Amniotic stem cell (primary cell): ENCODE measurements at places on chromosomes 13 and 19.

DNA sequence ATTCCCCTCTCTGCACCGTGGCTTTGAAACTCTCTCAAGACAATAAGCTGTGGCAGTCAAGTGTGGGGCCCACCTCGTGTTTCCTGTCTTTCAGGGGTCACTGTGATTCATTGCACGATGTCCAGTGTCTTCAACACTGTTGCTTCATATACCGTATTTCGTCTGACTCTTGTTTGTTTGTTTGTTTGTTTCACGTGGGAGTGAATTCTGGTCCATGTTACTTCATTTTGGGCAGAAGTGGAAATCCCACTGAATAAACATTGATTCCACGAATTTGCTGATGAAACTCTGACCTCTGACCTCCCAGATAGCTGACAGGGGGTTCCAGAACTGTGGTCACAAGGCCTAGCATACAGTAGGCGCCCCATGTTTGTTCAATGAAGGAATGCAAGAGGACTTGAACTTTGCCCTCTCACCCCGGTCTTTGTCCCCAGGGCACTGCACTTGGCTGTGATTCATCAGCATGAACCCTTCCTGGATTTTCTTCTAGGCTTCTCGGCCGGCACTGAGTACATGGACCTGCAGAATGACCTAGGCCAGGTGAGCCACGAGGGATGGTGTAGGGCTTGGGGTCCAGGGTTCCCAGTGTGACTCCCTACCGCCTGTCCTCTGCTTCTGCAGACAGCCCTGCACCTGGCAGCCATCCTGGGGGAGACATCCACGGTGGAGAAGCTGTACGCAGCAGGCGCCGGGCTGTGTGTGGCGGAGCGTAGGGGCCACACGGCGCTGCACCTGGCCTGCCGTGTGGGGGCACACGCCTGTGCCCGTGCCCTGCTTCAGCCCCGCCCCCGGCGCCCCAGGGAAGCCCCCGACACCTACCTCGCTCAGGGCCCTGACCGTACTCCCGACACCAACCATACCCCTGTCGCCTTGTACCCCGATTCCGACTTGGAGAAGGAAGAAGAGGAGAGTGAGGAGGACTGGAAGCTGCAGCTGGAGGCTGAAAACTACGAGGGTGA lies 5.1 kb downstream of the NFKBIB start:
- DNase-seq = no peak

- peak; percentile 66 for DNase-seq
Observed at GRCh38 chr13:111344471-111345191, 24.2 kb downstream of the TEX29 start.

DNA sequence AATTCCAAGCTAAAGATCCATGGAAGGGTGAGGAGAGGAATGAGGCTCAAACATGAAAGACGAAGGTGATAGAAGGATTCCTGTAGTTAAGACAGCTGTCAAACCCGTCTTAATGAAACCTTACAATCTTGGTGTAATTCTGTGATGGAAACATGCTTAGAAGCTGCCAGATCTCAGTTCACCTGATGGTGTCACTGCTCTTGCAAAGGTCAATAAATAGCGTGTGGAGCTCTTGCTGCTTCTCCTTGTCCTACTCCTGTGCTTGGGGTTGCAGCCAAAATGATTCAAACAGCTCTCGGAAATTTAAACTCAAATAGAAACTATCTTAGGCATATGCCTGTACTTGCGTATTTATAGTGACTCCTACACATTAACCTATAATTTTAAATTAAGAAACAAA lies 1705.0 kb downstream of the OLFM4 start:
- no peak for DNase-seq

- no peak for DNase-seq
Observed at GRCh38 chr13:30726192-30726591, 9.2 kb upstream of the ALOX5AP start.

DNA sequence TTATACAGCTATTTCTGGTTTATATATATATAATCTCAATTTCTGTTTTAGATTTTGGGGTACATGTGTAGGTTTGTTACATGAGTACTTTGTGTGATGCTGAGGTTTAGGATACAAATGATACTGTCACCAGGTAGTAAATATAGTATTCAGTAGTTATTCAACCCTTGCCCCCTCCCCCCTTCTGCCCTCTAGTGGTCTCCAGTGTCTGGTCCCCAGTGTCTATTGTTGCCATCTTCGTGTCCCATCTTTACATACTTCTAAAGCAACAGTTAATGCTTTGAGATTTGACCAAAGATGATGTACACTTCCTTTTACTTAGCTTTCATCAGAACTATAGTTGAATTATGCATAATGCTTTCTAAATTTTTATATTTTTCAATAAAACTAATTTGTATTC lies 1623.4 kb upstream of the PRR20A start:
- DNase-seq = no peak

GRCh38 chr13:82341116-82341515 lies 1541.2 kb downstream of the SLITRK1 start:
- DNase-seq = no peak

DNA sequence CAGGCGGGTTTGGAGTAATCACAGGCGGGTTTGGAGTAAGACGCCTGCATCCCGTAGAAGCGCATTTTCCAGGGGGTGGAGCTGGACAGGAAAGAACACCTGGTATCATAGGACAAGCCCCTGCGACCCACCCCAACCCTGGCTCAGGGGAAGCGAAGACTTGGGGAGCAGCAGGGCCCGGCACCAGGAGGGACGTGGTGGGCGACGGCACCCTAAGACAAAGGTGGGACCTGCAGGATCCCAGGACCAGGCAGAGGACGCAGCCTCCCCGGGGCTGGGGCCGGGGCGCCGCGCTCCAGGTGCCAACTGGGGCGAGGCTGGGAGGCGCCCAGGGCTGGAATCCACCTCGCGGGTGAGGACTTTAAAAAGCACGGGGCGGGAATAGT lies 520 bp downstream of the ZNF600 start:
- no peak for DNase-seq

- DNase-seq = peak; percentile 67
Observed at GRCh38 chr13:73938372-73939070, 195.7 kb downstream of the KLF12 start.

DNA sequence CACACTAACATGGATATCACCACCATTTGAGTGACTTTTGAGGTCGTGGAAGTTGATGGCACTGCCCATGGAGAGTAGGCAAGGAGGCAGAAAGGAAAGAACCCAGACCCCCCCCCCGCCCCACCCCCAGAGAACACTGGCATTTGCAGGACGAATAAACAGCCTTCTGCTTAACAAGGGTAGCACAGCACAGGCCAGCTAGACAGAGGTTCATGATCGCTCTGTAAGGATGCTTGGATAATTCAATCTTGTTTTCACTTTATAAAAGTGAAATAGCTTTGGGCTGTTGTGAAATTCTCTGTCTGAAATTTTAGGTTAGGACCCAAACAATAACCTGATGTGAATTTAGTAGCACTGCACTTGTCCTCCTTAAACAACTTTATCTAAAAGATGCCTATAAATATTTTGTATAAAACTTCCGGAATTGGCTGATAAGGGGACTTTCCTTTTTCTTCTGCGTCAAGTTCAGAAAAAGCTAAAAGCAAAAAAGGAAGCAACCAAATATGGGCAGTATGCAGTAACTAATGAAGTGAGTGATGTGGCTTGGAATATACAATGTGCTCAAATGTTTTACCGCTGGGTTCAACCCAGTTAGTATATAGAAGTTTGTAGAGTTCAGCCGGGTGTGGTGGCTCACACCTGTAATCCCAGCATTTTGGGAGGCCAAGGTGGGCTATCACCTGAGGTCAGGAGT lies 163.7 kb downstream of the SHISA2 start:
- no peak for DNase-seq

DNA sequence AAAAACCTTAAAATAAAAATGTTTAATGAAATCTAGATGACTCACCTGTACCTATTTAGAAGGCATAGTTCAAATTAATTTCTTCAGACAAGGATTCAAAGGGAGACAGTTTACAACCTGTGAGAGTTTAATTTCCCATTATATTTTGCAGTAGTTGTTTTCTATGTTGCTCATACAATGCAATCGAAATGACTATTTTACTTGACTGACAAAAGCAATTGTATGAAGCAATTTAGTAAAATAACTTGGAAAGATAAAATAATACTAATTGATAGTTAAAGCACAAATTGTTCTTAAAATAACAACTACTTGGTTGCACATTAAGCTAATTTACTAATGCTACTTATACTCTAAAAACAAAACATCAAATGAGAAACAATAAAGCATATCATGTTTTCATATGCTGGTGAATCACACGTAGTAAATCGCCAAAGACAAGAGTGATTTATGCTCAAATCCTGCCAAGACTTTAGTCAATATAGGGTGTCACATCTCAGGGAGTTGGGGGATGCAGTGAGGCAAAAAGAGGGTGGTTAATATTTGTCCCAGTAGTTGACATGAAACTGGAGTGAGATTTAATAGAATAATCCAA lies 6.4 kb downstream of the DACH1 start:
- no peak for DNase-seq

GRCh38 chr13:28376604-28377003 lies 118.3 kb downstream of the FLT1 start:
- DNase-seq = no peak

DNA sequence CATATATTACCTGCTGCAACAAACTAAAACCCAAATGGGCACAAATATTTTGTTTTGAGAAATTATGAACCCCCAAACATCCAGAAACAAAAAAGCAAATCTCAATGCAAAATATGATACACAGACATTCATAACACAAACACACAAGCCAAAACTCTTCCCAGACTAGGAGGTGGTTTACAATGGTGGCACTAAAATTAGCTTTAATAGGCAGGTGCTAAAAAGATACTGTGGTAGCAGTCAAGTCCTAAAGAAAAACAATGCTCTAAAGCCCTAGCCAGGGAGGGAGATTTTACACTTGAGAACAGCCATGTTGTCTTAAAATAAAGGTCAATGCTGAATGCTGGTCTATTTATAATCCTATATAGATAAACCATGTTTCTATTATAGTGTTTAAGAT lies 65.0 kb downstream of the DOCK9 start:
- no peak for DNase-seq

DNA sequence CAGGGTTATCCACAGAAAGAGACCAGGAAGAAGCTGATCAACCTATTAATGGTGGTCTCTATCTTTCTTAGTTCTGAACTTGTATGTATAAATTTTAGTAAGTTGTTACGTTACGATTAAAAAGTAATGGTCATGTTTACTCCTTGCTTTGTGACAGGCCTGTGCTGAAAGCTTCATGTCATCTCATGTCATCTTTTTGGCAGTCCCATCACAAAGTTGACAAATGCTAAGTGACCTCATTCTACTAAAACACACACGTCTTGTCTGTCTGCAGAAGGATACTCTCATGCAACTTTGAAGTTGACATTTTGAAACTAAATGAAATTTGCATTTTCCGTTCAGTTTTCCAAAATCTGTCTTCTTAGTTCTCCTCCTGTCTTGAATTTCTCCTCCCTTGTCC lies 345.9 kb downstream of the DNAJC15 start:
- DNase-seq = no peak

GRCh38 chr19:3067563-3067962 lies 5.3 kb upstream of the TLE5 start:
- DNase-seq = no peak

DNA sequence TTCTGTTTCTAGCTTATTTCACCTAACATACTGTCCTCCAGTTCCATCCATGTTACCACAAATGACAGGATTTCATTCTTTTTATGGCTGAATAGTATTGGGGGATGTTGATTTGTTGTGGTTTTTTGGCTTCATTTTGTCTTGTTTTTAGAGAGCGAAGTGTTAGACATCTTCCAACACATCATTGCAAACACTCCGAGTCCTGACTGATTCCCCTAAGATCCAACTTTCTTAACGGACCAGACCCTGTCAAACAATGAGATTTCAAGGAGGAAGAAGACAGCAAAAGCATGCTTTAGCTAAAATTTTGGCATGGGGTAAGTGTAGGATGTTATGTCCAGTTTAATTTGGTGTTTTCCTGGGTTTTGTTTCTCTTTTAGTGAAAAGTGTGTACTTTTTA lies 3.8 kb upstream of the CASP14 start:
- no peak for DNase-seq

GRCh38 chr19:5154799-5155426 lies 185.7 kb downstream of the PTPRS start:
- DNase-seq = no peak

DNA sequence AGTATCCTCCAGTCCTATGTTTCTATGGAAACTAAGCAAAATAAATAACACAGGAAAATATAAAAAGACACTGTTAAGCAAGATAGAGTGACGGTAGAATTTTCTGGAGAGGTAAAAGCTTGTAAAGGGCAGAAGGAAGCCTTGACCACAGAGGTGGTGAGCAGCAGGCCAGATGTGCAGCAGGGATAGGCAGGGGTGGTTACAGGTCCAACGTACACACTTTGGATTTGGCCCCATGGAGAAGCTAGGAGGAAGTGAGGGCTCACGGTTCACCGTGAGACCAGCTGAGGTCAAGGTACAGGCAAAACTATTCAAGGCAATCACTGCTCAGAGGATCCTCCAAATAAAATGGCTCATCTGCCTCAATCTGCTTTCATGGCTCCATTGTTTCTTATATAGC lies 242.8 kb downstream of the B3GLCT start:
- DNase-seq = no peak

DNA sequence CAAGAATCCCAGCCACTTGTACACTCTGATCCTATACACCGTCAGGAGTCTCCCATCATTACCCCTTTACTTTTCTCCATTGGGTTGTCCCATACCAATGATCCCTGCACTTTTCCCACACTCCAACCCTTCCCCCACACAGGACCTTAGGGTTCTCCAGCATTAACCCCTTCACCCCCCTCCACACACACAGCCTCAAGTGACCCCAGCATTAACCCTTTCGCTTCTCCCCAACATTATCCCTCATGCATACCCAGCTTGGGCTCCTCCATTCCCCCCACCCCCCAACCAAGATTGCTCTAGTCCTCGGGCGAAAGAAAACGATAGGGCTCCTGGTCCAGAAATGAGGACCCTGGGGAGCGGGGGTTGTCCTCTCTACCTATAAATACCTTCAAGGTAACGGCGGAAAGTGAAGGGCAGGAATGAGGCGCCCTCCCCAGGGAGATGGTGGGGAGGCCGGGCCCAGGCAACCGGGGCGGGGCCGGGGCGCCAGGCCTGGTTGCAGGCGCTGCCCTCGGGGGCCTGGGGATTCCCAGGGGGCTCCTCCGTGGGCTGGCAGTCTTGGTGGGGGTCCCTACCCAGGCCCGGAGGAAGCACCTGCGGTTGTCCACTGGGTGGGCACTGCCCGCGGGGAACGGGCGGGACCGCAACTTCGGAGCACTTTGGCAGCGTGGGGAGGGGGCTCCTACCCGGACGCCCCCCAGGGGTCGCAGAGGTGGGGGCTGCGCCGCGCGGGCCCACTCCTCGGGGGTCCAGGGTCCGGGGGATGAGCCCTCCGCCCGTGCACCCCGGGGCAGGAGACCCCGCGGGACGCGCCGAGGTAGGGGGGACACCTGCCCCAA lies 757 bp downstream of the WIZ start:
- DNase-seq = no peak

- DNase-seq = peak; percentile 56
Observed at GRCh38 chr13:47499358-47500150, 501.5 kb downstream of the SUCLA2 start.

GRCh38 chr19:8093740-8094139 lies 41.2 kb downstream of the CCL25 start:
- DNase-seq = no peak

- no peak for DNase-seq
Observed at GRCh38 chr19:35408284-35409171, 37.7 kb downstream of the GPR42 start.

- DNase-seq = no peak
Observed at GRCh38 chr19:44722131-44723121, 23.5 kb downstream of the CEACAM16 start.
